CD4-positive, alpha-beta T cell (primary cell): ENCODE measurements at places on chromosomes 7 and 10. TPM values are rescaled to one million over a fixed set of nuclear protein-coding genes. Genes with fewer than 3 reads are reported as not detected.
A peak's percentile ranks its signal among the peaks of the same experiment; 100 is the strongest.

The ITGB8 gene
- total RNA-seq = not detected

The ATP5F1C gene
- total RNA-seq = 111 TPM

The CTTNBP2 gene
- total RNA-seq = not detected

The CHST15 gene
- 0.52 TPM for total RNA-seq

The VWA2 gene
- total RNA-seq = not detected

The PSD gene
- total RNA-seq = 17.8 TPM

The TSPAN15 gene
- total RNA-seq = 2.2 TPM

The C7orf33 gene
- total RNA-seq = not detected

The CNNM1 gene
- total RNA-seq = 0.16 TPM

The MKX gene
- not detected for total RNA-seq

The ELFN1 gene
- not detected for total RNA-seq

DNA sequence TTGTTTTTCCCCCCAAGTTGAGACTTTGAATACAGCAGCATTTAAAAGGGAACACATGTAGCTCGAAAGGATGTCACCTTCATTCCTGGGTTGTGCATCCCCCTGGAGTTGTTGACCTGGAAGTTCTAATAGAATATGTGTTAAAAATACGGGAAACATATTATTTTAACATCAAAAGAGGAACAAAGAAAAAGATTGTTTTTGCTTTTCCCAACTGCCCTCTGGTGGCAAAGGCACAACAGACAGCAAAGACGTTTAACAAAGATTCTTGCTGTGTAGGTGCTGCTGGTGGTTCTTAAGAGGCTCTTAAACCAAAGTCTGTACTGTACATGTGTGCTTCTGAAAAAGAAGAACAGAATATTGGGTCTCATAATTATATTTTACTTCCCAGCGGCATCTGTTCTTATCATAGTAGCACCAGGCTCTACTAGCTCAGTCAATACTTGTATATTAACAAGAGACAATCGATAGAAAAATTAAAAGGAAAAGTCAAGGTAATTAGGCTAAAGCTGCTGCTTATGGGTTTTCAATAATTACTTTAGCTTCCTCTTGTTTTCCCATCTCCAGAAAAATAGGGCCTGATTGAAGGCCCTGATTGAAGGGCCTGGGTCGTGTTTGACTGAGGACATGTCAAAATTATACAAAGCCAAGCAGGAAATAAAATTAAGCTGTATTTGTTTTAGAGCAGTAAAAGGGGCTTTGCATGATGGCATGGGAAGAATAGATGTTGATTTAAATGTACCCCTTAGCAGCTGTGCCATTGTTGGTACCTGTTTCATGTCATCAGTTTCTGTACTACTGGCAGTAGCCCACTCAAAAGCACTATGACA, 384.2 kb upstream of the LRGUK start:
- no peak for DNase-seq

DNA sequence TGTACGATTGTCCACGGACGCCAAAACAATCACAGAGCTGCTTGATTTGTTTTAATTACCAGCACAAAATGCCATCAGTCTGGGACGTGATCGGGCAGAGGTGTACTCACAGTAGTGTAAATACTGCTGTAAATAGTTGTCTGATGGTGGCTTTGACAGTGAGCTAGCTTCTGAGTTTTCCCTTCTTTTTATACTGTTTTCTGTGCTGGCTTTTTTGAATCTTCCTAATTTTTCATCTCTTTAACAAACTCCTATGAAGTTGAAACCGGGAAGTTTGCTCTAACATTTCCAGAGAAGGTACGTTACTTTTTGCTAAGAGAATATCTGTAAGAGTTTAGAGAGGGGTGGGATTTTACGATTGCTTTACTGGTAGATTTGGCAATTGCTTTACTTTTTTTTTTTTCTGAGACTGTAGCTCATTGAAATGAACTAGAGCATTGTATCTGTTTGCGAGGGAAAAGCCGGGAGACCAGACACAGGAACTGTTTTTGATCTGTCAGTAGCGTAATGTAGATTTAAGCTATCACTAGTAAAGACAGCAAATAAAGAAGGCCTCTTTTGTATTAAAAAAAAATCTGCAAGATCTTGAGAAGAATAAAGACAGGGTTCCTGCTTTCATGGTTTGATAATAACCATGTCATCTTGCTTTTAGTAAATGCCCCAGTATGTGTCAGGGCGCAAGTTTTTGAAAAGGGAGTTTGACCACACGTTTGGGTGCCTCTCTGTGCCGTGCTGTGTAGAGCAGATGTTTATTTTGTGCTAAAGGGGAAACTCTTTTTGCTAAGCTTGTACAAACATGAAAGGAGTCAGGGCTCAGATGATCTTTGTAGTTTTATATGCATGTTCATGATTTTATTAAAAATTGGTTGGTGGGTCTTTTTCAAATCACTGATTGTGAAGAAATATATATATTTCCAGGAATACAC, 712 bp downstream of the FOXP2 start:
- DNase-seq = no peak

DNA sequence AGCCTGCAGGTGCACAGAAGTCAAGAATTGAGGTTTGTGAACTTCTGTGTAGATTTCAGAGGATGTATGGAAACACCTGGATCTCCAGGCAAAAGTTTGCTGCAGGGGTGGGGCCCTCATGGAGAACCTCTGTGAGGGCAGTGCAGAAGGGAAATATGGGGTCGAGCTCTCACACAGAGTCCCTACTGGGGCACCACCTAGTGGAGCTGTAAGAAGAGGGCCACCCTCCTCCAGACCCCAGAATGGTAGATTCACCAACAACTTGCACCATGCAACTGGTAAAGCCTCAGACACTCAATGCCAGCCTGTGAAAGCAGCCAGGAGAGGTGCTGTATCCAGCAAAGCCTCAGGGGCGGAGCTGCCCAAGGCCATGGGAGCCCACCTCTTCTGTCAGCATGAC, 205.8 kb downstream of the CCSER2 start:
- no peak for DNase-seq

GRCh38 chr7:95471071-95471470, 14.7 kb upstream of the ASB4 start:
- DNase-seq = no peak

DNA sequence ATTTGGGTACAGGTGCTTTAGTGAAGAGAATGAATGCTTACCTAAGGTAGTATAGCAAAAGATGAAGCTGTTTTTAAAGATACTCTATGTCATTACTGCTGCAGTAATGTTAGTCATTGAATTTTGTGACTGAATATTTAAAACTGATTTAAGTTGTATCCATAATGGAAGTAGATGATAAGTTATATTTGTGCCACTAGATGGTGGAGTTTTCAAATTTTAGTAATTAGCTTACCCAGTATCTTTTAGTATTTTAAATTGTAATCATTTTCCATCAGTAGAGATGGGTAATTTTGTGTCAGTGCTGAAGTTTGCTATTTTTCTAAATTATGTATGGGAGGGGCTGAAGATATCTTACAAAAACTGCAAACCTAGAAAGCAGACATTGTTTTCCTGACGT, 25.2 kb downstream of the HBP1 start:
- DNase-seq = no peak

DNA sequence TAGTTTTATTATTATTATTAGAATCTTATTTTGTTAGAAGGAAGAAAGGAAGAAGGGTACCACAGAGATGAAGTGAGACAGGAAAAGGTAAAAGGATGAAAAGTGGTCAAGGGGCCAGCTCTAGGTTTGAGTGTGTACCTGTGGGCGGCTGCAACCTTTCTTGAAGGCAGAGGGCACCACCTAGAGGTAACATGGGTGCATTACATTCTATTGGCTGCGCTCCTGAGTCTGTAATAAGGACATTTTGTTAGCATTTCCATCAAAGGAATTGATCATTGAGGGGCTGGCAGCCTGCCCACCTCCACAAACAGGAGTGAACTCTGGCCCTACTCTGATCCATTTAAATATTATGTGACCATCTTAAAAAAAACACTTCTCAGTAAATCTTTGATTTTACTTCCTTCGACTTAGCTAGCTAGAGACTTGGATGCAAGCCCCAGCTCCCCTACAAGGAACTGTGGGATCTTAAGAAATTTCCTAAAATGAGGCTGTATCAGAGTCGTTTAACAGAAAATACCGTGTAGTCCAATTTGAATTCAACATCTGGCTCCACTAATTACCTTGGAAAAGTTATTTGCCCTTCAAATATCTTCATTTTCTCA, 610.4 kb downstream of the IPMK start:
- no peak for DNase-seq

DNA sequence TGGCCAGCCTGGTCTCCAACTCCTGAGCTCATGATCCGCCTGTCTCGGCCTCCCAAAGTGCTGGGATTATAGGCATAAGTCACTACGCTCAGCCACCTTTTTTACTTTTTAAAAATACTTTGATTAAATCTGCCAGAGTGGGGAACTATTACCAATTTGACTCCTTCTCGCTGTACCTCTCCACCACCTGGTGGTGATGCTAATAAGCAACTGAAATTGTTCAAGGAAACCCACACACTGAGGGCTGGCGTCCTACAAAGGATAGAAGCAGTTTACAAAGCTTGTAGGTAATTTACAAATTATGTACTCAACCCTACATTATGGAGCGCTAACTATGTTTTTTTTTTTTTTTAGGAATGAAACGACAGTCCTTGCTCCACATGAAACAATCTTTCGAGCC, 111.1 kb downstream of the CPED1 start:
- no peak for DNase-seq

DNA sequence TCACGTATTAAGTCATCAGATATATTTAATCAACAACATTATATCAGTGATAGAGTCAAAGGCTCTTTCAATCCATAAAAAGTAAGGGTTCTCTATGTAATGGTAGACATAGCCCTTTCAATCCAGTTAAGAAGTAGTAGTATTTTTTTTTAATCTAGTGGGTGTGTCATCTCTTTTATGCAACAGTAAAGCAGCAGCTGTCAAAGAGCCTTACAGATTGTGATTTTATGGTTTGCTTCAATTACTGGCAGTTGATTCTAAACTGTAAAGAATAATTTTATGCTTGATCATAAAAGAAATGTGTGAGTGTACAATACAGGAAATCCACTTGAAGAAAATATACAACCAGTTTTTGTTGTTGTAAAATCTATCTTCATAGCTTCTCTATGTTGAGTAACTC, 902.6 kb upstream of the MBL2 start:
- no peak for DNase-seq

DNA sequence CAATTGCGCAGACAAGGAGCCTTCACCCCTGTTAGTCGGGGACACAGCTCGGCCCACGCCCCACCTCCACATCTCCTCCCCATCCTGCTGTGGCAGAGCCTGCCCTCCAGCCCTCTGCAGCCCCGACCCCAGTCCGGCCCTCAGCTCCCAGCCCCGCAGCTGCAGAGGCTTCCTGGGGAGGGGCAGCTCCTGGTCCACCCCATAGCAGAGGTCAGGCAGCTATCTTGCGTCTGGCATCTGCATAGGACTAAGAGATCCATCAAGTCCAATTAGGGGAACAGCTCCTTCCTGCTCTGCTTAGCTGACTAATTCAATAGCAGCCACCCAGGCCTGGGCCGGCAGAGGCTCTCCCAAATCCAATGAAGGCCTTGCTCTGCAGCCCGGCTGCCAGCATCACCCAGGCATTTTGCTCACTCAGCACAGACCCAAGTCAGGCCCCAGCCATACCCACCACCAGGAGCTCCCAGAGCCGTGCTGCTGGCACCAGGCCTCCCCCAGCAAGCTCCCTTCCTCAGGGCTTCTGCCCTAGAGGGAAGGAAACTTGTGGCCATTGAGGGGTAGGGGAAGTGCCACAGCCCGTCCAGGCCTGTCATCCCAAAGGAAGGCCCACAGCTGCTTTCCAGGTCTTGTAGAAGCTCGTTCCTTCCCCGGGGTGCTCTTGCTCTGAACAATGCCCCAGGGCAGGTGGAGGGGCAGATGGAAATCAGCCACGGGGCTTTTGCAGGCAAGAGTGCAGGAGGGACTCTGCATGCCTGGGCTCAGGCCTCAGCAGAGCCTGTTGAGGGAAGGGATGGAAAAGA, 106.2 kb upstream of the RET start:
- DNase-seq = no peak

DNA sequence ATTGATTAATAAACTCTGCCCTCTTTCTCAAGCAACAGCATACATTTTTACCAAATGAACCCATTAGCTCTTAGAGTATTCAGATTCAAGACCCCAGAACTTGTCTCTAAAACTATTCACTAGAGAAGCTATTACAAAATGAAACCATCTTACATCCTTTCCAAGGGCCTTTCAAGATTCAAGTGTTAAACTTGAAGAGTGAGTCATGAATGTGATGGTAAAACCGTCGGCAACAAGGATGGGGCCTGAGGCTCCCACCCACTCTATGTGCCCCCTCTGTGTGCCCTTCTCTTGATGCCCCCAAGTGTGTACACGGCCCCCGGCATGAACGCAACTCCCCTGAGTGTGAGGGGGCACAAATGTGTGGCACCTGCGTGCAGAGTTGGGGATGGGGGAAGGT, 46.4 kb downstream of the SFMBT2 start:
- no peak for DNase-seq

DNA sequence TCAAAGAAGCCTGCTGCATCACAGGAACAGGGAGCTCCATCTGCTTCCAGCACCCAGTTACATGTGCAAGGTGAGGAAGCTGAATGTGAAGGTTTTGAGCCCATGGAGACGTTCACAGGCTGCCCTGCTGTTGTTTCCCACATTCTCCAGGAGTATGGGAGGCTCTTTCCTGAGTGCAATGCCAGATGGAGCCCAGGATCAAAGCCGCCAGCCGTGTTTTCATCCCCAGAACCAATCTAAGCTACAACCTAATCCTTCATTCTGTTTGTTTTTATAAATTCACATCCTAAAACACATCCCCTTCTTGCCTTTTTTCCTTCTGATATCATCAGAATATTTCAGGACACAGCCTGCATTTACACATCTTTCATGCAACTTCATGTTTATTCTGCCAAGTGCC, 98.9 kb upstream of the PRR15 start:
- no peak for DNase-seq

- no peak for DNase-seq
These were observed 4.9 kb upstream of the BLOC1S2 start for GRCh38 chr10:100291356-100291755.

GRCh38 chr10:69634759-69635425, 4.8 kb downstream of the FAM241B start:
- no peak for DNase-seq

DNA sequence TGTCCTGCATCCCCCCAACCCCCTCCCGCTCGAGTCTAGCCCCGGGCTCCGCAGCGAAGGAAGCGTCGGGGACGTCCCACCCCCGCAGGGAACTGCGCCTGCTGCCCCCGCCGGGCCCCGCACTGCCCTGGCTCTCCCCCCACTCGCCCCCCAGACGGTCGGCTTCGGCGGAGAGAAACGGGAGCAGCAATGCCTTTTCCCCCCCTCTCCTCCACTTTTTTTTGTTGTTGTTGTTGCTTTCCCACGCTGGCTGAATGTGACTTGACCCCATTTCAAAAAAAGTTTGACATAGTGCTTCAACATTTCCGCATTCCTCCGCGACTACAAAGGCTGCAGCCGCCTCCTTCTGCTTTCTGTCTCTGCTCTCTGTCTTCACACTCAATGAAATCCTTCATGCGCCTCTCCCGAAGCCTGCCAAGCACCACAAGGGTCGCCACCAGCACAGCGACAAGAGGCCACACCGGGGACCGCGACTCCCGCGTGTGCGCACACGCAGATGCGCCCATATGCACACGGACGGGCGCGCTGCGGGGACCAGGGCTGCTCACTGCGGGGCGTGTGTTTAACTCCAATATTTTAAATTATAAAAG, 1.0 kb downstream of the CDK6 start:
- peak; percentile 22 for DNase-seq

- DNase-seq = no peak
These were observed 83.7 kb downstream of the JMJD1C start for GRCh38 chr10:63382066-63382465.

- DNase-seq = no peak
These were observed 48.3 kb downstream of the PNLIPRP2 start for GRCh38 chr10:116669080-116669479.

GRCh38 chr10:123906296-123906695, 14.7 kb upstream of the CPXM2 start:
- DNase-seq = no peak
